Transverse colon (tissue), 4 donors: ENCODE measurements at places on chromosomes 12 and 14.

- H3K4me3 ChIP-seq = no peak overlapping the region
- H3K27me3 ChIP-seq = no peaks in the 10 kb centered on the region
- peaks cover 7% of the 10 kb centered on the region for H3K36me3 ChIP-seq
- H3K27ac ChIP-seq = no peak overlapping the region
Measured at GRCh38 chr12:76836633-76837032, 42.2 kb downstream of the CSRP2 start.

- H3K36me3 ChIP-seq = no peaks in the 10 kb centered on the region
- no peak overlapping the region for H3K4me3 ChIP-seq
- H3K4me1 ChIP-seq = peaks cover 15% of the 10 kb centered on the region
- H3K27me3 ChIP-seq = no peaks in the 10 kb centered on the region
- no peak for DNase-seq
Measured at GRCh38 chr14:30582376-30582775, 23.4 kb downstream of the G2E3 start.

- H3K36me3 ChIP-seq = no peaks in the 10 kb centered on the region
- peaks cover 39% of the 10 kb centered on the region for H3K4me1 ChIP-seq
- no peaks in the 10 kb centered on the region for H3K27me3 ChIP-seq
- peak overlapping the region; percentile 100 for H3K27ac ChIP-seq
Measured at GRCh38 chr14:49893309-49894213, 679 bp downstream of the ARF6 start.

DNA sequence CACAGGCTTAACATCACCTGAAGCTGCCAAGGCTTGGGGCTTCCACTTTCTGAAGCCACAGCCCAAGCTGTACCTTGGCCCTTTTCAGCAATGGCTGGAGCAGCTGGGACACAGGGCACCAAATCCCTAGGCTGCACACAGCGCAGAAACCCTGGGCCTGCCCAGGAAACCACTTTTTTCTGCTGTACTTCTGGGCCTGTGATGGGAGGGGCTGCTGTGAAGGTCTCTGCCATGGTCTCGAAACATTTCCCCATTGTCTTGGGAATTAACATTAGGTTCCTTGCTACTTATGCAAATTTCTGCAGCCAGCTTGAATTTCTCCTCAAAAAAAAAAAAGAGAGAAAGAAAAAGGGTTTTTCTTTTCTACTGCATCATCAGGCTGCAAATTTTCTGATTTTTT lies 219.1 kb downstream of the RPL10L start:
- H3K4me1 ChIP-seq = no peaks in the 10 kb centered on the region
- no peak overlapping the region for H3K4me3 ChIP-seq
- no peak for DNase-seq
- no peak overlapping the region for H3K27ac ChIP-seq

GRCh38 chr14:24978862-24979724 lies 70.9 kb downstream of the STXBP6 start:
- no peak overlapping the region for H3K27ac ChIP-seq
- no peak overlapping the region for H3K4me3 ChIP-seq
- DNase-seq = no peak

DNA sequence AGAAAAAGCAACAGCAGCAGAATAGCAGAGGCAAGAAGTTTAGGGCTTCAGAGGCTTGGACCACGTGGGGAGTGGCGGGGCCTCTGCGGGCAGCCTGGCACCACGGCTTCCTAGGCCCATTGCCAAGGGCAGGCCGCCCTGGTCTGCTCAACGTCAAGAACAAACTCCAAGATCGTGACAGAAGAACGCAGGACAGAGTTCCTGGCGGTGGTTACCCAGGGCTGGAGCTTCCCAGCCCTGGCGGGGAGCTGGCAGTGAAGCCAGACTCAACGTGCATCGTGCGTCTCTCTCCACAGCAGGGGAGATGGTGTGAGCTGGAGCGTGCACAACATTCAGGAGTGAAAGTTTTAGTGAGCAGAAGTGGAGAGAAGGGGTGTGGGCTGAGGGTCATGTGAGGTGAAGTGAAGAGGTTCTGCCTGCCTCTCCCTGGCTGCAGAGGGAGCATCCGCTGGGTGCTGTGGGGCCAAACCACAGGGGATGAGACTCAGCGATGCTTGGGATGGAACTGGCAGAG lies 13.9 kb upstream of the CACNA2D4 start:
- no peaks in the 10 kb centered on the region for H3K27me3 ChIP-seq
- H3K4me3 ChIP-seq = no peak overlapping the region
- no peaks in the 10 kb centered on the region for H3K36me3 ChIP-seq
- peak overlapping the region; percentile 73 for H3K27ac ChIP-seq

DNA sequence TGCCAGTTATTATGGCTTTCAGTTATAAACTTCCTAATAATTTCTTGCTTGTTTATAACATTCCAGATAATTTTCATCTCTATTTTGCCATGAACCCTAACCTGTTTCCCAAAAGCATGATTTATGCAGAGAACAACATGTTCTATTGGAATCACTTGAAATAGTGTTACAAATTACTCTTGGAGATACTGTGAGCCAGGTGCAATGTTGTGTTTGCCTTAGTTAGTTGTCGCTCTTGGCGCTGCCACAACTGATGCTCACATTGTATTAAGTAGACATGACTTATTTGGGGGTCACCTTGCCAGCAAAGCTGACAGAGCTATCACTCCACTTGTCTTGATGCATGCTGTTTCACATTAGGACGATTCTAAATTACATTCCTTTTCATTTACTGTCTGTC lies 49.4 kb downstream of the TSPAN8 start:
- no peak overlapping the region for H3K4me3 ChIP-seq
- no peaks in the 10 kb centered on the region for H3K36me3 ChIP-seq
- no peaks in the 10 kb centered on the region for H3K4me1 ChIP-seq
- H3K27me3 ChIP-seq = no peaks in the 10 kb centered on the region
- DNase-seq = no peak

DNA sequence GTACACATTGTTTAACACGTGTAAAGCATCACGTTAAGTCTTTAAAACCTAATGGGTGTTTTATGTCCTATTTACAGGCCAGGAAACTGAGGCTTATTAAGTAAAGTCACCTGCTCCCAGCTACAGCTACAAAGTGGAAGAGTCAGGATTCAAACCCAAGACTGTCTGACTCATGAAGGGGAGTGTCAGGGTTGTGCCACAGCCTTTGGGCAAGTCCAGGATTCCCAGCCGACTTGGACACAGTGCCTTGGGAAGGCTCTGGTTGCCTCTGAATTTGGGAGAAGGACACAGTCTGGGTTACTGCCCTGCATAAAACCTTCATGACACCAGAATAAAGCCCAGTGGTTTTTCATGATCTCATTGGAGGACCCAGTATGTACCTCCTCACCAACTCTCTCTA lies 7.3 kb downstream of the RNU4-2 start:
- H3K36me3 ChIP-seq = no peaks in the 10 kb centered on the region
- no peak overlapping the region for H3K27ac ChIP-seq

- no peaks in the 10 kb centered on the region for H3K27me3 ChIP-seq
- no peak overlapping the region for H3K4me3 ChIP-seq
- peak; percentile 26 for DNase-seq
- peaks cover 35% of the 10 kb centered on the region for H3K4me1 ChIP-seq
- H3K36me3 ChIP-seq = no peaks in the 10 kb centered on the region
Measured at GRCh38 chr12:14952299-14952921, 9.0 kb downstream of the ARHGDIB start.

GRCh38 chr12:49524660-49525324 lies 14.0 kb upstream of the KCNH3 start:
- H3K27ac ChIP-seq = no peak overlapping the region
- H3K27me3 ChIP-seq = no peaks in the 10 kb centered on the region
- H3K4me3 ChIP-seq = no peak overlapping the region
- no peak for DNase-seq

GRCh38 chr12:65232476-65233077 lies 45.9 kb upstream of the MSRB3 start:
- H3K27ac ChIP-seq = no peak overlapping the region
- no peak overlapping the region for H3K4me3 ChIP-seq
- no peak for DNase-seq
- H3K36me3 ChIP-seq = no peaks in the 10 kb centered on the region

DNA sequence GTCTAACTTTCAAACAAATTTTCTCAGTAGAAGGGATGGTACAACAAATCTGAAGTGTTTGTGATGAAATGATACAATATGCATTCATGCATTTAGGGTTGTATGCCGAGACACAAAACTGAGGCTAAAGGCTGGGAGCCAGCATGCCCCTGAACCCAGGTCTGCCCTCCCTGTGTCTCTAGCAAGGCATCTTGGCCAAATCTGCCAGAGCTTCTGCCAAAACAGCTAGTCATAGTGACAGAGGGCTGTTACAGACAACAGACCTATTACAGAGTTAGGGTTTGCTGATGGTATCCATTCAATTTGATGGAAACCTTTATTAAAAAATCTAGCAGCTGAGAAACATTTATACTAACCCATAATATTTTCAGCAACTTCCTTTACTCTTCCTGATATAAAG lies 11.3 kb upstream of the CHPT1 start:
- H3K27me3 ChIP-seq = no peaks in the 10 kb centered on the region
- no peaks in the 10 kb centered on the region for H3K36me3 ChIP-seq
- no peaks in the 10 kb centered on the region for H3K4me1 ChIP-seq
- H3K4me3 ChIP-seq = no peak overlapping the region

DNA sequence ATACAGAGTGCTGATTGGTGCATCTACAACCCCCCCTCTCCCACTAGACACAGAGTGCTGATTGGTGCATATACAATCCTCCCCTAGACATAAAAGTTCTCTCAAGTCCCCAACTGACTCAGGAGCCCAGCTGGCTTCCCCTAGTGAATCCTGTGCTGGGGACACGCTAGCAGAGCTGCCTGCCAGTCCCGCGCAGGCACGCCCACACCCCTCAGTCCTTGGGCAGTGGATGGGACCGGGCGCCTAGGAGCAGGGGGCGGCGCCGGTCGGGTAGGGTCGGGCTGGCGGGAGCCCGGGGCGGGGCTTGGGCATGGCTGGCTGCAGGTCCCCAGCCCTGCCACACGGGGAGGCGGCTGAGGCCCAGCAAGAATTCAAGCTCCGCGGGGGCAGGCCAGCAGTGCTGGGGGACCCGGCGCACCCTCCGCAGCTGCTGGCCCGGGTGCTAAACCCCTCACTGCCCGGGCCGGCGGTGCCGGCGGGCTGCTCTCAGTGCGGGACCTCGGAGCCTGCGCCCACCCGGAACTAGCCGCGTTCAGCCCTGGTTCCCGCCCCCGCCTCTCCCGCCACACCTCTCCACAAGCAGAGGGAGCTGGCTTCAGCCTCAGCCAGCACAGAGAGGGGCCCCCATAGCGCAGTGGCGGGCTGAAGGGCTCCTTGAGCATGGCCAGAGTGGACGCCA lies 64.3 kb upstream of the DDHD1 start:
- H3K4me1 ChIP-seq = peaks cover 9% of the 10 kb centered on the region
- H3K27ac ChIP-seq = peak overlapping the region; percentile 69
- peak overlapping the region; percentile 69 for H3K4me3 ChIP-seq
- H3K27me3 ChIP-seq = no peaks in the 10 kb centered on the region
- H3K36me3 ChIP-seq = no peaks in the 10 kb centered on the region

DNA sequence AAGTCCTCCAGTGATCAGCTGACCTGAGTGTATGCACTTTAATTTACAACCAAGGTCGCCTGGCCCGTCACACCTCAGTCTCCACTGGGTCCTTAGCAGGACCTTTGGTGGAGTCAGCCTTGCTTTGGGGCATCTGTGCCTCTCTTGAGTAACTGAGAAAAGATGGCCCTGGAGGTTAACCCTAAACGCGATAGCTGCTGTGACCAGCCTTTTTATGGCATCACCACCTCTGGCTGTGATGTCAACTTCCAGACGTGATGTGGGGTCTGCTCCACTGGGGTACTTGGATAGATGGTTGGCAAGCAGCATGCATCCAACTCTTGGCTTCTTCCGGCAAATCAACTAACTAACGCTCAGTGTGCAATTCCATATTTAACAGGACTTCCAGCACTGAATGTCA lies 122.8 kb upstream of the RTL1 start:
- no peaks in the 10 kb centered on the region for H3K4me1 ChIP-seq
- H3K4me3 ChIP-seq = no peak overlapping the region
- no peak overlapping the region for H3K27ac ChIP-seq
- H3K36me3 ChIP-seq = no peaks in the 10 kb centered on the region
- H3K27me3 ChIP-seq = no peaks in the 10 kb centered on the region

GRCh38 chr14:75242546-75243273 lies 35.9 kb upstream of the FOS start:
- H3K27me3 ChIP-seq = no peaks in the 10 kb centered on the region
- H3K4me3 ChIP-seq = no peak overlapping the region
- H3K36me3 ChIP-seq = no peaks in the 10 kb centered on the region

DNA sequence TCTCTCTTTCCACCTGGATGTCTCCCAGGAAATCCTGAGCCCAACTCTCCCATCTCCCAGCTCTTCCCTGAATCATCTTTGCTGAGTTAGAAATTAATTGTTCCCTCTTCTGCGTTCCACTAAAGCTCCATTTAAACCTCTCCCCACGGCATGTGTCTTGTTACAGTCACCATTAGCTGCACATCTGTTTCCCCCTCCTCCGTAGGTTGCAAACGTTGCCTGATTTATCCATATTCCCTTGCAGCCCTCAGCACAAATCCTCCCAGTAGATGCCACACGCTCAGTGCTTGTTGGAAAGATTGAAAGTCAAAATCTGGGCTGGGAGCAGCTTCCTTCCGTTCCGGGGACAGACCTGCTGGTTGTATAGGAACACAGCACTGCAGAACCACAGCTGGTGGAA lies 90.4 kb downstream of the SLC24A4 start:
- no peak overlapping the region for H3K4me3 ChIP-seq
- peaks cover 7% of the 10 kb centered on the region for H3K4me1 ChIP-seq
- H3K27ac ChIP-seq = peak overlapping the region; percentile 19
- no peak for DNase-seq
- H3K36me3 ChIP-seq = no peaks in the 10 kb centered on the region
- H3K27me3 ChIP-seq = no peaks in the 10 kb centered on the region

GRCh38 chr12:102527171-102527720 lies 46.9 kb upstream of the IGF1 start:
- no peaks in the 10 kb centered on the region for H3K36me3 ChIP-seq
- no peak for DNase-seq
- H3K4me1 ChIP-seq = no peaks in the 10 kb centered on the region
- no peak overlapping the region for H3K27ac ChIP-seq
- no peak overlapping the region for H3K4me3 ChIP-seq

DNA sequence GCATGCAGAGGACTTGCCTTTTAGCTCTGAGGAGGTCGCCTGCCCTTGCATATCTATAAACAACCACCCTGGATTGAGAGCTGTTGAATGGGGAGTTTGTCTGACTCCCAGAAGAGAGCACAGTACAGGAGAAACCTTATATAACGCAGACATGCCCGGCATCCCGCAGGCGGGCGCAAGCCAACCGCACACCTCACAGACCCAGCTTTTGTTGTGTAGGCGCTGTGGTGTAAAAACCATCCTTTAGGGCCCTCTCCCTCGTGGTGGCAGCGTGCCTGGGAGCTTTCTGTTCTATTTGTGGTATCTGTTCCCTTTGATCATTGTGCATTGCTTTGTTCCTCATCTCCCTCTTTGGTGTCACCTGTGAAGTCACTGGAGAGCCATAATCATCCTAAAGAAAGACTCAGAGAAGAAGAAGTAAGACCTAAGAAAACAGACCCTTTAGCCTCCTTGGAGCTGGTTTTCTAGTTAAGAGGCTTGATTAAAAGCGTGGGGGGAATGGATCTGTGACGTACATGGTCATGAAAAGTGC lies 77.7 kb downstream of the ETV6 start:
- H3K27me3 ChIP-seq = no peaks in the 10 kb centered on the region
- no peaks in the 10 kb centered on the region for H3K36me3 ChIP-seq
- H3K4me3 ChIP-seq = no peak overlapping the region
- peaks cover 62% of the 10 kb centered on the region for H3K4me1 ChIP-seq
- H3K27ac ChIP-seq = peak overlapping the region; percentile 86
